CD8-positive, alpha-beta memory T cell (primary cell): ENCODE measurements at places on chromosomes 2 and 18. TPM values are rescaled to one million over a fixed set of nuclear protein-coding genes. Genes with fewer than 3 reads are reported as not detected.

Gene VIT
- total RNA-seq = not detected

Gene DLGAP1
- not detected for total RNA-seq

Gene HTR2B
- total RNA-seq = not detected

Gene WDPCP
- total RNA-seq = 7.9 TPM

Gene NEU4
- not detected for total RNA-seq

Gene ATRAID
- total RNA-seq = 101 TPM

Gene OSR1
- not detected for total RNA-seq

Gene GAL3ST2
- 0.16 TPM for total RNA-seq

Gene PDE1A
- not detected for total RNA-seq

Gene IL37
- total RNA-seq = not detected

Gene ASIC4
- not detected for total RNA-seq

Gene NAT8
- not detected for total RNA-seq
